Dermis lymphatic vessel endothelial cell (primary cell): ENCODE measurements at places on chromosomes 1 and 21. TPM values are rescaled to one million over a fixed set of nuclear protein-coding genes. Genes with fewer than 3 reads are reported as not detected.

SPATA21 gene
- total RNA-seq, result not detected in 2 replicates

LCE1A gene
- total RNA-seq, result not detected in 2 replicates

KIAA1614 gene
- total RNA-seq, result 2.7 and 5.1 TPM in 2 replicates

ADORA3 gene
- total RNA-seq, result not detected in 2 replicates

HPDL gene
- total RNA-seq, result 0.54 and 0.77 TPM in 2 replicates

TSACC gene
- total RNA-seq, result 0.09 and 0.11 TPM in 2 replicates

CD1B gene
- not detected in 2 replicates for total RNA-seq

C8A gene
- not detected in 2 replicates for total RNA-seq

LCE1F gene
- not detected in 2 replicates for total RNA-seq

DIP2A gene
- 26.1 and 29.4 TPM in 2 replicates for total RNA-seq

CLDN17 gene
- total RNA-seq, result not detected in 2 replicates

DNTTIP2 gene
- 16.1 and 23.2 TPM in 2 replicates for total RNA-seq

TNNI3K gene
- total RNA-seq, result 0.09 and 0.33 TPM in 2 replicates

HRNR gene
- total RNA-seq, result not detected in 2 replicates

SYT14 gene
- total RNA-seq, result under 0.01 TPM in 1 of 2 replicates, not detected in the other

TRAF3IP3 gene
- total RNA-seq, result not detected in 2 replicates

B3GALT2 gene
- 0.34 and 2.2 TPM in 2 replicates for total RNA-seq

GBP4 gene
- total RNA-seq, result 0.54 and 1.0 TPM in 2 replicates

ERG gene
- 56.7 and 63.8 TPM in 2 replicates for total RNA-seq

CD160 gene
- not detected in 2 replicates for total RNA-seq

DENND4B gene
- 8.5 and 9.0 TPM in 2 replicates for total RNA-seq
